ENCODE measurements at places on chromosomes 6 and 20.

- no peak overlapping the region for H3K4me3 ChIP-seq
- H3K4me1 ChIP-seq = no peaks in the 10 kb centered on the region
- H3K36me3 ChIP-seq = no peaks in the 10 kb centered on the region
- H3K27ac ChIP-seq = no peak overlapping the region
- DNase-seq = no peak
- no peaks in the 10 kb centered on the region for H3K27me3 ChIP-seq
Measured at GRCh38 chr6:163897669-163898068, 483.2 kb downstream of the QKI start.

GRCh38 chr6:162289972-162290371, 437.6 kb downstream of the PRKN start:
- no peak overlapping the region for H3K4me3 ChIP-seq
- DNase-seq = no peak
- no peak overlapping the region for H3K27ac ChIP-seq
- H3K4me1 ChIP-seq = peaks cover under 1% of the 10 kb centered on the region
- H3K27me3 ChIP-seq = peaks cover 24% of the 10 kb centered on the region

- H3K27me3 ChIP-seq = no peaks in the 10 kb centered on the region
- peaks cover 16% of the 10 kb centered on the region for H3K4me1 ChIP-seq
- no peak for DNase-seq
- H3K36me3 ChIP-seq = peaks cover 12% of the 10 kb centered on the region
Measured at GRCh38 chr6:20826378-20826777, 292.1 kb downstream of the CDKAL1 start.

GRCh38 chr6:148565930-148566663, 180.7 kb upstream of the UST start:
- no peak overlapping the region for H3K27ac ChIP-seq
- no peaks in the 10 kb centered on the region for H3K36me3 ChIP-seq
- peaks cover 39% of the 10 kb centered on the region for H3K27me3 ChIP-seq
- H3K4me1 ChIP-seq = no peaks in the 10 kb centered on the region
- no peak overlapping the region for H3K4me3 ChIP-seq

- no peaks in the 10 kb centered on the region for H3K36me3 ChIP-seq
- H3K4me3 ChIP-seq = no peak overlapping the region
- peaks cover 40% of the 10 kb centered on the region for H3K4me1 ChIP-seq
Measured at GRCh38 chr6:149057464-149057840, 260.1 kb upstream of the TAB2 start.

GRCh38 chr6:154453329-154453728, 57.2 kb downstream of the CNKSR3 start:
- peaks cover 7% of the 10 kb centered on the region for H3K4me1 ChIP-seq
- DNase-seq = no peak
- H3K4me3 ChIP-seq = no peak overlapping the region
- H3K36me3 ChIP-seq = peaks cover 9% of the 10 kb centered on the region
- no peaks in the 10 kb centered on the region for H3K27me3 ChIP-seq
- H3K27ac ChIP-seq = no peak overlapping the region

DNA sequence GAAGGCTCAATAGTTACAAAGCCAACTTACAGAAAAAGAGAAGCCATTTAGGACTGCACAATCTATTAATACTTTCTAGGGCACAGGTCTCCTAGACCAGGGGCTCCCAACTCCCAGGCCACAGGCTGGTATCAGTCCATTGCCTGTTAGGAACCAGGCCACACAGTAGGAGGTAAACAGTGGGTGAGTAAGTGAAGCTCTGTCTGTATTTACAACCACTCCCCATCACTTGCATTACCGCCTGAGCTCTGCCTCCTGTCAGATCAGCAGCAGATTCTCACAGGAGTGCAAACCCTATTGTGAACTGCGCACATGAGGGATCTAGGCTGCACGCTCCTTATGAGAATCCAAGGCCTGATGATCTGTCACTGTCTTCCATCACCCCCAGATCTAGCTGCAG, 22.5 kb downstream of the TRAF3IP2 start:
- no peak overlapping the region for H3K4me3 ChIP-seq
- no peak for DNase-seq
- peaks cover 11% of the 10 kb centered on the region for H3K36me3 ChIP-seq
- no peak overlapping the region for H3K27ac ChIP-seq
- H3K27me3 ChIP-seq = no peaks in the 10 kb centered on the region

DNA sequence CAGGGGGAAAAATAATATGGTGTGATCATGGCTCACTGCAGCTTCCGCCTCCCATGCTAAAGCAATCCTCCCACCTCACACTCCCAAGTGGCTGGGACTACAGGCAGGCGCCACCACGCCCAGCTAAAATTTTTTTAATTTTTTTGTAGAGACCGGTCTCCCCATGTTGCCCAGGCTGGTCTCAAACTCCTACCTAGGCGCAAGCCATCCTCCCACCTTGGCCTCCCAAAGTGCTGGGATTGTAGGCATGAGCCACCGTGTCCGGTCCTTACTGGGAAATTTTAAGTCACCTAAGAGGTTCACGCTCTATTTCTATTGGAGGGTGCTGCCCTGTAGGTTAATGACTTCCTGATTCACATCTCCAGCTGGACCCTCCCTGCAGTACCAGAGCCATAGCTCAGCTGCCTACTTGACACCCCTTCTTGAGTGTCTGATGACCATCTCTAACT, 626 bp upstream of the CDK5RAP1 start:
- no peaks in the 10 kb centered on the region for H3K36me3 ChIP-seq
- H3K27ac ChIP-seq = peak overlapping the region; percentile 14
- no peaks in the 10 kb centered on the region for H3K27me3 ChIP-seq
- H3K4me1 ChIP-seq = peaks cover 16% of the 10 kb centered on the region
- no peak for DNase-seq

- no peak overlapping the region for H3K4me3 ChIP-seq
- H3K4me1 ChIP-seq = no peaks in the 10 kb centered on the region
- H3K36me3 ChIP-seq = no peaks in the 10 kb centered on the region
- H3K27ac ChIP-seq = no peak overlapping the region
- H3K27me3 ChIP-seq = peaks cover 21% of the 10 kb centered on the region
Measured at GRCh38 chr20:61760321-61760720, 305.4 kb downstream of the TAF4 start.

All from progenitor cell of endocrine pancreas (in vitro differentiated cells).